ENCODE measurements at places on chromosomes 11 and 22.

- no peak for DNase-seq
These were observed 466.7 kb upstream of the B3GAT1 start for GRCh38 chr11:134878785-134879184.

- DNase-seq = no peak
These were observed 33.1 kb upstream of the POLD3 start for GRCh38 chr11:74559110-74559933.

DNA sequence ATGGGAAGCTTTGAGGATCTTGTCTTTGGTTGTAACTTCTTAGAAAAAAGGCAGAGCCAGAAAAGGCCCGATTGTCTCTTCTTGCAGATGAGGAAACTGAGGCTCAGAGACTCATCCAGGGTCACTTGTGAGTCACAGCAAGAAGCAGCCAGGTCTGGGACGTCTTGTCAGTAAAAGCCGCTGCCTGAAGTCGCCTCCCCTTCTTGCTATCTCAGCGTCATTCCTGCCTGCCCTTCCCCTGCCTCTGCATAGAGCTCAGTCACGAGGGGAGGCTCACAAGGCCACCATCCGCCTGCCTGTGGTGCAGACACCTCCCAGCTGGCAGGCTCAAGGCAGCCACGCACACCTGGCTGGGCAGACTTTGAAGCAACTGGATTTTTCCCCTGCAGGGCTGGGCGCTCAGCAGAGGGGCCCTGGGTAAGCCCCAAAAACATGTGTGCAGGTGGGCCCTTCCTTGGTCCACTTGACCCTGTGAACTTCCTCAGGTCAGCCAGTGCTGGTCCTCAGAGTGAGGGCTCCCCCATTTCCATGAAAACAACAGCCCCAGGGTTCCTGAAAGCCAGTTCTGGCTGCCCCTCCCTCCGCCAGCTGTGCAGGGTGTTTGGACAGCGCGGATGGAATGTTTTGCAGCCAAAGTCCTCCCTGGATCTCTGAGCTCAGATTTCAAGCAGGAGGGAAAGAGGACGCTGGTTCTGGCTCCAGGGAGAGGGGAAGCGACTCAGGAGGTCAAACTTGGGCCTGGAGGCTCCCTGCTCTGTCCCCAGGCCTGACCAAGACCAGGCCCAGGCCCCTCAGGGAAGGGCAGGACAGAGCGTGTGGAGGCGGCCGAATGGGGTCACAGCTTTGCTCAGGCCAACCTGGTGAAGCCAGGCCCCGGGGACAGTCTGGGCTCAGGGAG lies 6.0 kb upstream of the RAB3IL1 start:
- no peak for DNase-seq

DNA sequence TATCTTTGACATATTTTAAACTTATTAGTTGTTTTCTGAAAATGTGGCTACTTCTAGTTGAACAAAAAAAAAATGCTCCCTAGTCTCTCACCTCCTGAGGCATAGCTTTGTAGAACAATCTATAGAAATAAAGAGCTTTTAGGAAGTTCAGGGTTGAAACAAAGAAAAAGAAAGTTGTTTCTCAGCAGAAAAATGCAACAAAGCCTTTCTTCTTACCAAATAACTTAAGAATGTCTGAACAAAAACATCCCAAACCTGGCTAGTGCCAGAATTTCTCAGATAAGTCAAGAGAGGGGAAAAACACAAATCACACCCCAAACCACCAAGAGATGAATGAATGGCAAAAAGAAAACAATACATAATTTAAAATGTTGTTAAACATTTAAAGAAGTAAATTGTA lies 114.1 kb downstream of the MAML2 start:
- DNase-seq = no peak

- peak; percentile 14 for DNase-seq
These were observed 16.8 kb upstream of the PAFAH1B2 start for GRCh38 chr11:117127171-117127901.

DNA sequence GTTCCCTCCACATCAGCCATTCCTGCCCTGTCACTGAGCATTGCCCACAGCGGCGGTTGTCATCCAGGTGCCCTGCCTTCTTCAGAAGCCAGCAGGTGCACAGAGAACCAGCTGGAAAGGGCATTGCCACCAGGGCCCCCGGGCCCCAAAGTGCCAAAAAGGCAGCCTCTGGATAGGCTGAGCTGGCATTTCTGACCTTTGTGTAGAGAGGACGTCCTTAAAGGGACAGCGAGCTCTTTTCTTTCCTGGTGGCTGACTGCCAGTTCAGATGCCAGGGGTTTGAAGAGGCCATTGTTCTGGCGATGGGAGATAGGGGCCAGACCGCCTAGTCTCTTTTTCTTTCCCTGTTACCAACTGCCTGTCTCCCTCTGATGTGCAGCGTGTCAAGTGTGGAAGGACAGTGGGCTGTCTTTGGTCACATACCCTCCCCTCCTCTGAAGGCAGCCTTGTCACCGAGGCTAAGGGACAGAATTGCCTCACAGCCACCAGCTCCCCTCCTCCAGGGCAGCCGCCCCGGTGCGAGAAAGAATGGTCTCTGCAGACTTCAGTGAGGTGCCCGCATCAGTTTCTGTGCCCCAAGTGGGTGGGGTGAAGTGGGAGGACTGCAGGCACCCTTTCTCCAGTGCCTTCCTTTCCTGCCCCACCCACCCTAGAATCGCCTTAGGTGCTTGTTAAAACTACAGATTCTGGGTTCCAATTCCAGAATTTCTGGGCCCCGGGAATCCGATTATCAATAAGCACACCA lies 109.6 kb downstream of the SCN3B start:
- DNase-seq = no peak

- peak; percentile 86 for DNase-seq
These were observed 61.1 kb downstream of the ST3GAL4 start for GRCh38 chr11:126416542-126417090.

DNA sequence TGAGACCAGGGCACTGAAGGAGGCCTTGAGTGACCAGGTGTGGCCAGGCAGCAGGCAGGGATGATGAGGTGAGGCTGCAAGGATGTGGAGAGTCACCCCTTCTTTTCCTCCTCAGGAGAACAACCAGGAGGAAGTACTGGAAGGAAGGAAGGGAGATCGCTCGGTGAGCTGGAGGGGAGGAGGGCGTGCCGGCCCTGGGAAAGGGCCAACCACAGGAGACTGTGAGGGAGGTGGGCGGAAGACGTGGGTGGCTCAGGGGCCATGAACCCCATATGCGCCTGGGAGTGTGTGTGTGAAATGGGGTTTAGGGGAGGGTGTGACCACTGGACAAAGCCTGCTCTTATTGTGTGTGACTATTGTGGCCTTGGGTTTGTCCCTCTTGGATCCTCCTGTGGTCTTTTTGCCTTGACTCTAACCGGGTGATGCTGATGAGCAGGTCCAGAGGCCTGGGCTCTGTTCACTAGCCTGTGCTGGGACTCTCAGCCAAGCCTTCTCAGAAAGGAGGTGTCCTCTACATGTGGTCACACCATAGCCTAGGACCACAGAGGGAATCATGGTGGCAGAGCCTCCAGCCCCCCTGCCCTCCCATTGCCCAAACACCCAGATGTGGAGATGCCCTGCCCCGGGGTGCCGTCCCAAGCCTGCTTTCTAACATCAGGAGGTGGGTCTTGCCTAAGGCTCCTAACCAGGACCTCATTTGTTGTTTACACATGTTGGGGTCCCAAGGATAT lies 41.3 kb upstream of the TUB start:
- DNase-seq = no peak

- DNase-seq = no peak
These were observed 34.7 kb downstream of the CACNG2 start for GRCh38 chr22:36668854-36669253.

- no peak for DNase-seq
These were observed 1.8 kb downstream of the ARHGAP1 start for GRCh38 chr11:46698597-46698996.

DNA sequence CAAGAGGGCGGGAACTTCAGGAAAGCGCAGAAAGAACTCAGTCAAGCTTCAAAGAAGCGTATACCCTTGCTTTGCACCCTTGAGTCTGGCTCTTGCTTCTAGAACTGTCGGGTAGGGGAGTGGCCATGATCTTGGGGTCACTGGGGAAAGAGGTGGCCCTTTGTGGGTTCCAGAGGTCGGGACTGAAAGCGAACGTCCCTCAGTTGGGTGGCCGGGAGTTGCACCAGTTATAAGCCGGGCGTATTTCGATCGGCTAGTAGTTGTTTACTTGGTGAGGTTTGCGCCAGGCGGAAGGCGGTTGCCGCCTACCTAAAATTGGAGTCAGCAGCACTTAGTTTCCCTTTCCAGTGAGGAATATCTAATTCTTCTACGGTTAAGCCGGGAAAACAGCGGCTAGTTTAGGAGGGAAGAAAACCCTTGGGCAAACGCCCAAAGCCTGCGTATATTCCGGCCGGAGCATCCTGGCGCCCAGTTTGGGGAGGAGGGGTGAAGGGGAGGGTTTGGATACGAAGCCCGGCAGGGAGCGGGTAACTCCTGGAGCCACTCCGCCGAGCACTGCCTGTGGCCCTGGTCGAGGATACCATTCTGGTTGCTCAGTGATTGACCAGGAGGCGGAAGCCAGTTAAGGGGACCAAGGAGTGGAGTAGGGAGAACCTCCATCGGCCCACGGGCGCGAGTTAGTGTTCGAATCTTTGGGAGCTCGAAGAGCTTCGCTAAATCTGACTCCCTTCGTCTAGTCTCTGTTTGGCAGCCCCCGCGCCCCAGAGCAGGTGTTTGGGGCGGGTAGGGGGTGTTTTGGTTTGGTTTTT lies 807 bp upstream of the WT1 start:
- DNase-seq = no peak

GRCh38 chr22:18987765-18988164 lies 51.7 kb upstream of the PRODH start:
- DNase-seq = no peak

GRCh38 chr22:26737262-26737661 lies 79.9 kb downstream of the MIAT start:
- no peak for DNase-seq

DNA sequence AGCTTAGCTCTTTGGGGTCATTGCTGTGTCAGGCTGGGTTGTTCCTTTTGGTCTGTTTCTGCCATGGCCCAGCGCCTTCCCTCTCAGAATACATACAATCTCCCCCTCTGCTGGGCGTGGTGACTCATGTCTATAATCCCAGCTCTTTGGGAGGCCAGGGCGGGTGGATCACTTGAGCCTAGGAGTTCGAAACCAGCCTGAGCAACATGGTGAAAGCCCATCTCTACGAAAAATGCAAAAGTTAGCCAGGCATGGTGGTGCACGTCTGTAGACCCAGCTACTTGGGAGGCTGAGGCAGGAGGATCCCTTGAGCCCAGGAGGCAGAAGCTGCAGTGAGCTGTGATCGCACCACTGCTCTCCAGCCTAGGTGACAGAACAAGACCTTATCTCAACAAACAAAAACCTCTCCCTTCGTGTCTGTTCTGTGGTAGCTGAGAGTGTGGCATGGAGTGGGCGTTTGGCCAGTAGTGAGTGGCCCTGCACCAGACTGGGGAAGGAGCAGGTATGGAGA lies 46.7 kb upstream of the RAB1B start:
- no peak for DNase-seq

- no peak for DNase-seq
These were observed 120.9 kb downstream of the ME3 start for GRCh38 chr11:86551288-86552092.

DNA sequence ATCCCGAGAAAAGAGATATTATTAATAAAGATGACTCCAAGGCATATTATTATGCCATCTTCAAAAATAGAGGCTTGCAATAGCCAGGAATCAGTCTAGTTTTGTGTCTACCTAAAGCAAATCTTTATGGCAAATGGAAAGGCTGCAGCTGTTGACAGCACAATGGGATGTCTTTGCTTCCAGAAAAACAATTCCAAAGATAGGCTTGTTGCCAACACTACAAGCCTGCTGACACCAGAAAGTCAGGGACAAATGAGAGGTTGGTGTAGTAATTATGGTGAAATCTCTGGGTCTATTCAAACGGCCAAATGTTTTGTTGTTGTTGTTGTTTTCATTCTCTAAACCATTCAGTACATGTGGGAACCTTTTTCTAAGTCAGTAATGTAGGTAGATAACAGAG lies 101.8 kb downstream of the LUZP2 start:
- DNase-seq = no peak

DNA sequence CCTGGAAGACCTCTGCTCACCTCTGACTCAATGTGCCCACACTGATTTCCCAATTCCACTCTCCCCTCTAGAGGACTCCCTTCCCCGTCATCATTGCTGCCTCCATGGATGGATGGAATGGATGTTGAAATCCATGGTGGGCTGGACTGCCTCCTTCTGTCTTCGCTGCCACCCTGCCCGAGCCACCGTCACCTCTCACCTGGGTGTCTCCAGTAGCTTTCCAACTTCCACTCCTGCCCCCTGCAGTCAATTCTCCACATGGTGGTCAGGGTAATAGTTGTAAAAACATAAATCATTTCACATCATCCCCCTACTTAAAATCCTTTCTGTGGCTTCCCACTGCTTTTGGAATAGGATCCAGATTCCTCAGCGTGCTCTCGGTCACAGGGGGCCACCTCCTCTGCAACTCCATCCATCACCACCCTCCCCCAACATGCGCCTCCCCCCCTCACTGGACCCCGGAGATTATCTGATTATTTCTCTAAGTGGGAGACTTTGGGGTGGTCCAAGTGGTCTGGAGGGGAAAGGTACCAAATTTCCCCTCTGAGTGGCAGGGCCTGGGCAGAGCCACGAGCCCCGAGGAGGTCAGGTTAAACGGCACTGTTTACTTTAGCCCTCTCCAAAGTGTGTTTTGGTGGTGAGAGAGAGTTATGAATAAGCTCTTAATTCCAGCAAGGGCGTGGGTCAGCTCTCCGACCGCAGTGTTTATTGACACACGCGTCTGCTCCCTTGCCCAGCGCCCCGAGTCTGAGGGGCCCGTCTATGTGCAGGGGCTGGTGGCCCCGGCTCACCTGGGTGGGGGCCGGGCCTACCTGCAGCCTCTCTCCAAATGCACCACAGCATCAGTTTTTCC lies 313.7 kb downstream of the MN1 start:
- no peak for DNase-seq

DNA sequence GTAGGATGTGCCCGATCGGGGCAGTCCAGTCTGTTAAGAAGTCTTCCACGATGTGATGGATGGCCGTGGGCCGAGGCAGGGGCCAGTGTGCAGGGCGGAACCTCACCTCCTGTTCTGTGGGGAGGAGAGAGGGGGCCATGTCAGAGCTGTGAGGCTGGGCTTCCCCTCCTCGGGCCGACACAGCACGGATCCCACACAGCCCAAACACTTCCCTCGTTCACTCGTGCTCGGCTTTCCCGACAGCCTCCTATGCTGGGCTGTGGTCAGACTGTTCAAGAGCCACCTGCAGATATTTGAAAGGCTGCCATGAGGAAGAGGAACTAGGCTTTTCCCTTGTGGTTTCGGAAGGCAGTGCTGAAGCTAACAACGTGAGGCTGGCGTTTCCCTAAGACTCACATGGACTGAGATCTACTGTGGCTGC lies 12.3 kb upstream of the TXN2 start:
- DNase-seq = no peak
